Stimulated activated CD4-positive, alpha-beta T cell treated with anti-CD3 and anti-CD28 coated beads, Interleukin-1b, Interleukin-23, amount 100 ng/mL, for 1 hour (primary cell): ENCODE measurements at places on chromosomes 4 and X.

GRCh38 chr4:6217716-6218381, 17.5 kb upstream of the JAKMIP1 start:
- no peak for DNase-seq

GRCh38 chr4:4841156-4841555, 18.3 kb upstream of the MSX1 start:
- no peak for DNase-seq

- no peak for DNase-seq
These were observed 640 bp downstream of the BANK1 start for GRCh38 chr4:101791182-101791558.

GRCh38 chrX:23857363-23857762, 50.4 kb downstream of the APOO start:
- no peak for DNase-seq

DNA sequence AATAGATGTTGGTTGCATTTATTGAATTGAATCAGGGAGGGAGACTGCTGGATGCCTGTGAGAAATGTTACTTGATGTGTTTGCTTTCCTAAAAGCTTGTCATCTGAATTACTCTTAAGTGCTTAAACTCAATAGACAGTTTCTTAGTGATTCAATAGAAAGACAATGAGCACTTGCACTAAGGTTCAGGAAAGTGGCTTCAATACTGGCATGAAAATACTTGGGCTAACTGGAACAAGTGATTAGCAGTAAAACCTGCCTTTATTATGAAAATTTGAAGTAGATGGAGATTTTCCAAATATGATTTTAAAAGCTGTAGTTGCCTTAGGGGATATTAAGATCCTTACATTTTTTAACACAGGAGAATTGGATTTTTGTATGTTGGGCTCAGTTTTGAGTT, 123.3 kb downstream of the RNF150 start:
- DNase-seq: no peak

- no peak for DNase-seq
These were observed at the start of gene CXCL10 for GRCh38 chr4:76023389-76023788. CXCL10 (minus strand) TSS chr4:76023497; CDS start chr4:76023431, 66 bp downstream.

GRCh38 chr4:174137698-174138097, 145.8 kb downstream of the FBXO8 start:
- DNase-seq: no peak

- no peak for DNase-seq
These were observed 1365.9 kb upstream of the AGA start for GRCh38 chr4:178808106-178808505.

- DNase-seq: no peak
These were observed 752.9 kb downstream of the RAPGEF2 start for GRCh38 chr4:159855731-159856130.
